ENCODE measurements at places on chromosomes 1 and 21.

GRCh38 chr1:89487972-89488371 lies 36.7 kb upstream of the LRRC8B start:
- no peak for DNase-seq

GRCh38 chr21:37427221-37427620 lies 60.6 kb downstream of the DYRK1A start:
- no peak for DNase-seq

- DNase-seq, result no peak
Observed at GRCh38 chr1:17117451-17118265, 1.6 kb downstream of the PADI2 start.

- no peak for DNase-seq
Observed at GRCh38 chr1:216898801-216899200, 175.6 kb upstream of the ESRRG start.

DNA sequence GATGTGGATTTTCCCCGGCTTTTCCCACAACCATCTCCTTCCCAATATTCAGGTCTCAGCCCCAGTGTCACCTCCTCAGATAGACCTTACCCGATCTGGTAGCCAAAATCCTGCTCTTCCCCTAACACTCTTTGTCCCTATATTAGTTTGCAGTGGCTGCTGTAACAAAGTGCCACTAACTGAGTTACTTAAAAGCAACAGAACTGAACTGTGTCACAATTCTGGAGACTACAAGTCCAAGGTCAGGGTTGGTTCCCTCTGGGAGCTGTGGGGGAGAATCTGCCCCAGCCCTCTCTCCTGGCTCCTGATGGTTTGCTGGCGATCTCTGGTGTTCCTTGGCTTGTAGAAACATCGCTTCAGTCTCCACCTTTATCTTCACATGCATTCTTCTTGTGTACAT lies 64.0 kb downstream of the NENF start:
- DNase-seq, result no peak

DNA sequence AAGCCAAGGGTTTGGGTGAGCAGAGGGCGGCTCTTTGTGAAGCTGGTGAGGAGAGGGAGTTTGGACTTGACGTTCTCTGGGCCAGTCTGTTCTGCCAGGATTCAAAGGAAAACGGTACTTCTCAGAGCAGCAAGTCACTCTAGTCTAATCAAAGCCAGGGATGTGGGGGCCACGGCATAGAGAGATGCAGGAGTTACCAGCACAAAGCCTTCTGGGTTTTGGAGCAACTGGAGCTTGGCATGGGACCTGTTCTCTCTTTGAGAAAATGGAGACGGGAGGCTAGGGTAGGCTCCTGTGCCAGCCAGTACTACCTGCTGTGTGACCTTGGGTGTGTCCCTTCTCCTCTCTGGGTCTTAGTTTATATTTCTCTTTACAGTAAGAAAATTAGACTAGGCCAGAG lies 2.1 kb downstream of the TXLNA start:
- DNase-seq, result no peak

- DNase-seq, result no peak
Observed at GRCh38 chr21:45236481-45236880, 51.2 kb downstream of the POFUT2 start.

GRCh38 chr1:112855152-112855828 lies 100.7 kb downstream of the SLC16A1 start:
- no peak for DNase-seq

DNA sequence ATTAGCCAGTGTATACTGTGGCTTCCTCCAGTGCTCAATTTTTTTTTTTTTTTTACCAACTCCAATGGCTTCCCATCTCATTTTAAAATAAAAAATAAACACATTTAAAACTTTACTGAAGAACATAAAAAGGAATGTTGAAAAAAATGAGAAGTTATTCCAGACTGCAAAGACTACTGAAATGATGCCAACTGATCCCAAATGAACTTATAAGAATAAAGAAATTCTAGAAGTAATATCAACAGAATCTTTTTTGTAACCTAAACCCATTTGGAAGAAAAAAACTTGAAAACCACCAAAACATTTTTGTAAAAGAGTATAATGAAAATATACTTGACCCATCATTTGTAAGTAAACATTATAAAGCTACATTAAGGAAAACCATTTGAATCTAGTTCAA lies 129.4 kb downstream of the FAF1 start:
- no peak for DNase-seq

GRCh38 chr1:72466376-72466775 lies 184.0 kb upstream of the NEGR1 start:
- DNase-seq, result no peak

GRCh38 chr1:90308421-90308820 lies 313.5 kb downstream of the ZNF326 start:
- DNase-seq, result no peak
